ENCODE measurements at places on chromosomes 7 and 10.

DNA sequence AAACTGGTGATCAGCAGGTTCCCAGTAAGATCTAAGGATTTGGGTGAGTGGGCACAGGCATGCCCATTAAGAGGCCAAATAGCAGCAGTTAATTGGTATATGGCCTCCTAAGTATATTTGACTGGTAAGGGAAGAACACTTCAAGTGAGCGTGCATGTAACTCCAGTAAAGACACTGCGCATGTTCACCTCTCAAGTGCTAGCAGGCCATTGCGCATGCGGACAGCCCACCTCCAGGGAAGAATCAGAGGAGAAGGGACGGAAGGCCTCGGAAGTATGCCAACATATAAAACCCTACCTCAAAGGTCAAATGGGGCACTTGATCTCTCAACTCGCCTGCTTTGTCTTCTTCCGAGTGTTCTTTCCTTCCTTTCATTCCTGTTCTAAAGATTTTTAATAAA, 118.0 kb downstream of the ARL5B start:
- DNase-seq, result no peak

- no peak for DNase-seq
These were observed 45.4 kb upstream of the GRID1 start for GRCh38 chr10:86411852-86412560.

GRCh38 chr7:158950914-158951635, 94.7 kb downstream of the DYNC2I1 start:
- DNase-seq, result no peak

GRCh38 chr10:103884681-103885139, 29.3 kb upstream of the SH3PXD2A start:
- DNase-seq, result no peak

GRCh38 chr10:124465777-124466488, 4.3 kb downstream of the LHPP start:
- no peak for DNase-seq
